A673 (cell line): ENCODE measurements at places on chromosomes 1 and 21.

GRCh38 chr1:111193712-111194480 is 6.5 kb downstream of the DENND2D start:
- DNase-seq = no peak

GRCh38 chr1:30445449-30445848 is 277.9 kb downstream of the MATN1 start:
- no peak for DNase-seq

DNA sequence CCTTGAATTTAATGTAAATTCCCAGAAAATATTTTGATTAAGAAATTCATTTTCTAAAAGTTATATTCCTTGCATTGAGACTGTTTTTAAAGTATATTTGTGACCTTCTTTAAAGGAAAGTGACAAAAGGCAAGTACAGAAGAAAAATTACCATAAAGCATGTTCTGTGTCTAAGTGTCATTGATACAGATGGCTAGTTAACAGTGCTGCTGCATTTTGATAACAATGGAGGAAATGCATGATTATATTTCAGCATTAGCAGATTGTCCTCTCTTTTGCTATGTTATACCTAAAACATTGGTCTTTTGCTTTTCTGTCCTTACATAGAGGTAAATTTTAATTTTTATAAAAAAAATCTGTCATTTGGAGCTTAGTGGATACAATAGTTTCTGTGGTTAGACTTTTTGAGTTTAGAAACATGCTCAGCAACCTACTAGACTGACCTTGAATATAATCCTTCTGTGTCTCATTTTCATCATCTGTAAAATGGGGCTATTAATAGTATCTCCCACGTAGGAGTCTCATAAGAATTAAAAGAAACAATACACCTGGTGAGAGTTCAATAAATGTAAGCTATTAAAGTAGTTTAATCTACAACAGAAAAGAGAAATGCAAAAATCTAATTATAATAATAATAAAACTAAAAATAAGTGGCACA is 51.1 kb upstream of the RGS21 start:
- no peak for DNase-seq

- no peak for DNase-seq
Observed at GRCh38 chr1:46315669-46316403, 12.3 kb downstream of the UQCRH start.

GRCh38 chr1:88609051-88609450 is 75.0 kb upstream of the PKN2 start:
- DNase-seq = no peak

GRCh38 chr1:2189459-2190425 is 4.8 kb downstream of the FAAP20 start:
- peak; percentile 94 for DNase-seq

- no peak for DNase-seq
Observed at GRCh38 chr1:175216444-175216843, 23.9 kb upstream of the KIAA0040 start.

GRCh38 chr21:22164912-22165311 is 1166.7 kb downstream of the NCAM2 start:
- DNase-seq = no peak

DNA sequence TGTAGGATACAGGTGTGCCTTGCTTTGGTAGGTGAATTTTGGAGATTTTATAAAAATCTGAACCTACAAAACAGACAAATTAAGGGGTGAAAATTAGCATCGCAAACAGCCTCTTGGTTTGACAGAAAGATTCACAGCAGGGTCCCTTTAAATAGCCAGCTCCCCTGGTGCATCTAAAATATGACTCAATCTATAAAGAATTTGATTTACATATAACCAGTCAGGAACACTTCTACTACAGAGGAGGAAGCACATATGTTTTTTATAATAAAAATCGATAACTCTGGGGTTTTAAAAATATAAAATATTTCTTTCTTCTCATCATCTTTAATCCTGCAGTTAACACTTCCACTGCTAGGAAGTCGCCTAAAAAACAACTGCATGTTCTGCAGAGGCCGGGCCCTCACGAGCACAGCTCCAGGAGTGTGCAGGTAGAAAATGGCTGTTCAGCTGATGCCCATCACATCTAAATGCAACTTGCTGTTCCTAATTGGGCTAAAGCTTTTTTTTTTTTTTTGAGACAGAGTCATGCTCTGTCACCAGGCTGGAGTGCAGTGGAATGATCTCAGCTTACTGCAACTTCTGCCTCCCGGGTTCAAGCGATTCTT is 203.4 kb downstream of the HS2ST1 start:
- peak; percentile 73 for DNase-seq

DNA sequence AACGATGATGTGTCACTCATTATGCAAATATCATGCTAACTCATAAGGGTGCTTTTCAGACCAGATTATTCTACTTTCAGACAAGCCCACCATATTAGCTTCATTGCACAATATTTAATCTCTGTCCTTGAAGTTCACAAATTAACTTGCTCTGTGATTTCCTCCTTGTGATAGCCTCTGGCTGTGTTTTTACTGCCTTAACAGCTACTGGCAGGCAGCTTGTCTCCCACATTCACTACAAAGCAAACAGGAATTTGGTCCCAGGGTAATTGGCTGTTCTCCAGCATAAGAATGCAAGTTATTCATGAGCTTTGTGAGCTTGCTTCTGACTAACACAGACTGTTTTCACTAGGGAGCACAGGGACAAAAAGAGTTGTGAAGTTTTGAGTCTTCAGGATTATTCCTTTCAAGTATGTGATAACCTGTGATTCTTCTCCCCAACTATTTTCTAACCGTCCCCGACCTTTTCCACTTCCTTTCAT is 87.9 kb upstream of the HMCN1 start:
- DNase-seq = peak; percentile 100

DNA sequence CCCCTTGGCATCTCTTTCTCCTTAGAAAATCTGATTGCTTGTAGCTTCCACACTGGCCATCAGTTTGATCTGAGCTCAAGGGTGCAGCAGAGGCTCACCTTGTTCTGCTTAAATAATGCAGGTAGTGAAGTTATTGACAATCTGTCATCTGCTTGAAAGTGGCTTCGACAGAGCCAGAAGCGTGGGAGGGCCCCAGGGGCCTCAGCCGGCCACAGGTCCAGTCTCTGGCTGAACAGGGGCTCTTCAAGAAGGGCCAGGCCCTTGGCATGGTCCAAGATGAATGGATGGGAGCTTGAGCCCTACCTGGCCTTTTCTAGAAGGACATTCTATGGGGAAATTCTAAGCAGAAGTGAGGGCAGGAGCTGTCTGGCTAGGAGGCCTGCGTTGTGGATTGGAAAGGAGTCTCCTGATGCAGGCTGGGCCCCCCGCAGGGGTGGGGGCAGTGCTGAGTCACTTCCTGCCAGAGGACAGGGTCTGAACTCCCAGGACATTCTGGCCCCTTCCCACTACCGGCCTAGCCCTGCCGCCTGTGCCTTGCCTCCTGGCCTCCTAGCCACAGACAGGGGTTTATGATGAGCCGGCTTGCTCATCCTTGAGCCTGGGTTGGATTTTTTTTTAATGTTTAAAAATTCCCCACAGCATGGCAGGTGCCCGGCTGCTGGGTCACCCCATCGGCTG is 162.3 kb upstream of the VAMP3 start:
- no peak for DNase-seq

GRCh38 chr1:218705911-218706893 is 361.1 kb downstream of the TGFB2 start:
- peak; percentile 17 for DNase-seq

- DNase-seq = peak; percentile 71
Observed at GRCh38 chr1:155083865-155084721, 5.5 kb downstream of the EFNA3 start.

DNA sequence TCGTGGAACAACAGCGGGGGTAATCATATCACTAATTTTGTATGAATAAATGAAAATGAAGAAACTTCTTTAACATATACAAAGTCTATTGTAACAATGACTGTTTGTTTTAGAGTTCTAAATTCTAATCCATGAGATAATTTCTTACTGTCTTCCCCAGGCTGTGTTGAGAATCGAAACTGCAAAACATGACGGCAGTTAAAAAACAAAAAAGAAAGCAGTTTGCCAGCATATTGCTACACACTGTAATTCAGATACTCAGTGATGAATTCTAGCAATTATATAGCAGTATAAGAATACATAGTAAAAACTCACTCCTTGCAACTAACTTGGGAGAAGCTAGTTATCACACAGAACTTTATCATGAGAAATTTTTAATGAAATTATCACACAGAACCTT is 22.1 kb downstream of the INSL5 start:
- no peak for DNase-seq

DNA sequence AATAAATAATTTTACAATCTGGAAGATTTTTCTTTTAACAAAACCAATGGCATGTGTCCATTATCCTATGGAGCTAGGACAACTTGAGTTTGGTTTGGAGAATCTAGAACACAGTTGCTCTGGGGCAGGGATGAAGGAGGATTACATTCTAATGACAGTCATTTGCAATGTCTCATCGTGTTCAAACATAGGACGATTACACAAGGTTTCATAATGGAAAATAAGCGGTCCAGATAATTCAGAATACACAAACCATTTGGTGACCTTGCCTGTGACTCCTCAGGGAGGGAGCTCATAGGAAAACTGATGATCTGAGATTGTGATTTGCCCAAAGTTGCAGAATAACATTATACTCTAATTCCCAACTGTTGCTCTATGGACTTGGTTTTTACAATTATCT is 27.6 kb upstream of the RGL1 start:
- DNase-seq = peak; percentile 37

- DNase-seq = peak; percentile 87
Observed at GRCh38 chr1:7667625-7668218, 103.4 kb upstream of the VAMP3 start.

DNA sequence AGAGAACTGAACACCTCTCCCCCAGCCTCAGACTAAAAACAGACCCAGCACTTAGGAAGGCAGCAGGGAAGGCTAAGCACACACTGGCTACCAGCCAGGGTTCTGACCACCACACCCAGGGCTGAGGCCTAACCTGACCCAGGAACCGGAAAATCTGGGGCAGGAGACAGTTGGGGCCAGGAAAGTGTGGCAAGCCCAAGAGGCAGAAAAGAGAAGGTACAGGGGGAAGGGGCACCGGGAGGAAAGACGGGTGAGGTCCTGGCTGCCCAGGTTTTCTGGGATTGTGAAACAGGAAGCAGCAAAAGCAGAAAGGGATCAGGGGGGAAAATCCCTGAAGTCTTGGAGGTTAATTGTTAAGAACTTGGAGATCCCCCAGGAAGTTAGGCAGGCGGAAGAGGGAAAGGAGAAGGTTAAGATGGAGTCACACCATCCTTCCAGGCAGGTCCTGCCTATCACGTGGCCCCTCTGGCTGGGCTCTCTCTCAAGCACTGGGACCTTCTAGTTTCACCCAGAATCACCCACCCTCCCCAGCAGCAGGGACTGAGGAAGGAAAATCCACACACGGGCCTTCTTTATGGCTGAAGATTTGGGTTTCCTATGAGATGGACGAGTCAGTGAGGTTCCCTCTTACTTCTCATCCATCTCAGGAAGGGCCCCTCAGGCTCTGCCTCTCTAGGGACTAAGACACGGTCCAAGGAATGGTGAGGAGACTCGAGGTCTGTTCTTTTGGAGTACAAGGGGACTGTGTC is 2.6 kb downstream of the HDGF start:
- DNase-seq = peak; percentile 29

GRCh38 chr1:96445302-96445701 is 276.3 kb upstream of the PTBP2 start:
- no peak for DNase-seq
